ENCODE measurements at places on chromosomes 4 and X.

DNA sequence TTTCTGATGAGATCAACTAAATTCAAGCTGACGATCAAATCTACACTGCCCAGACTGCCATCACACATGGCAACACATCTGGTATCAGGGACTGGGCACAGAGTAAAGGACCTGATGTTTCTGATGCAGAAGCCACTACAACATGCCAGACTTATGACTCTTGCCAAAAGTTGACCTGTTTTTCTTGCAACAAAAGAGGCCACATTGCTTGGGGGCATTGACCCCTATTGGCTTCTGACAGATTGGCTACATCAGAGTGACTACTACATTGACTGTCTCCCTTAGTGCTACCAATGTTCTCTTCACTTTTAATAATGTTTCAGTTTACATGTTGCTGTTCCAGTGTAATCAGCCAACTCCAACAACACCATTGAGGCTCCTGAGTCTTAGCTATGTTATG is 15.3 kb upstream of the SMIM10 start:
- DNase-seq, result no peak

DNA sequence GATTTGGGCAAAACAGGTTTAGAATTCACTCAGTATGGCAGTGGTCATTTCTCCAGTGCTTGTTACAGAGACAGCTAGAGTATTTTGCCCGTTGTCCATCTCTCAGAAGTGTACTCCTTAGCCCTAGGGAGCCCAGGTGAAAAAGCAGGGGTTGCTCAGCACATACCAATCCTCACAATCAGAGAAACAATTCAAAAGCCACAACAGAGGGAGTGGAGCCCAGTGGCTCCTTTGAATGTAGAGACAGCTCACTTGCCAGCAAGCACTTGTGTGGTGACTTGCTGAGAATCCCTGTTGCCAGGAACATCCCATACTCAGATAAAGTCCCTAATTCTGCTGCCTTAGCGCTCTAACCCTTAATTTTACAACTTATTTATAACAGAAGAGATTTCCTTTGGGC is 1488.3 kb downstream of the RPA4 start:
- DNase-seq, result no peak

DNA sequence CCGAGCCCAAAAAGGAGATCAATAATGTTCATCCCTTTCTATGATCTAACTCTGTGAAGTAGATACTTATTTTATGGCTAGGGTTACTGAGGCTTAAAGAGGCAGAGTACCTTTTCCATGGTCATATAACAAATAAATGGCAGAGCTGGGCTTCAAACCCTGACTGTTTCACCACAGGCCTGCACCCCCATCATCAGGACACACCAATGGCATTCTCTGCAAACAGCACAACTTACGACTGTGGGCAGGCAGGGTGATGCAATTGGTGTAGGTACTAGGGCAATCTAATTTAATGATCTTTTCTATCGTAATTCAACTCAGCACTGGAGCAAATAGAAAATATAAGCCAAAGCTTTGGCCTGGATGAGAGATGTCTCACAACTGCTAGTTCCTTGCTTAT is 118.8 kb upstream of the CBR4 start:
- no peak for DNase-seq

GRCh38 chr4:162101337-162101736 is 62.5 kb downstream of the FSTL5 start:
- DNase-seq, result no peak

DNA sequence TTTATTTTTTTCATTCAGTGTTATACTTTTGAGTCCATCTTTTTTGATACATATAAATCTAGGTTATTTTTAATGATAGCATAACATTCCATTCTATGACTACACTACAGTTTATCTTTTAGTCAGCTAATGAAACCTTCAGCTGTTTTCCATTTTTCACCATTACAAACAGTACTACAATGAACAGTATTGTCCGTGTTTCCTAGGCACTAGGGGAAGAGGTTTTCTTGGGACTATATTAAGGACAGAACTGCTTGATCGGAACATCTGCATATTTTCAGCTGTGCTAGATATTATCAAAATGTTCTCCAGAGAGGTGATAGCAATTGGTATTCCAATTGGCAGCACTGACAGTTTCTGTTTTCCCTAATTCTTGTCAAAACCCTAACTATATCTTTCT is 44.3 kb upstream of the HCCS start:
- no peak for DNase-seq
